ENCODE measurements at places on chromosomes 3 and 15.

DNA sequence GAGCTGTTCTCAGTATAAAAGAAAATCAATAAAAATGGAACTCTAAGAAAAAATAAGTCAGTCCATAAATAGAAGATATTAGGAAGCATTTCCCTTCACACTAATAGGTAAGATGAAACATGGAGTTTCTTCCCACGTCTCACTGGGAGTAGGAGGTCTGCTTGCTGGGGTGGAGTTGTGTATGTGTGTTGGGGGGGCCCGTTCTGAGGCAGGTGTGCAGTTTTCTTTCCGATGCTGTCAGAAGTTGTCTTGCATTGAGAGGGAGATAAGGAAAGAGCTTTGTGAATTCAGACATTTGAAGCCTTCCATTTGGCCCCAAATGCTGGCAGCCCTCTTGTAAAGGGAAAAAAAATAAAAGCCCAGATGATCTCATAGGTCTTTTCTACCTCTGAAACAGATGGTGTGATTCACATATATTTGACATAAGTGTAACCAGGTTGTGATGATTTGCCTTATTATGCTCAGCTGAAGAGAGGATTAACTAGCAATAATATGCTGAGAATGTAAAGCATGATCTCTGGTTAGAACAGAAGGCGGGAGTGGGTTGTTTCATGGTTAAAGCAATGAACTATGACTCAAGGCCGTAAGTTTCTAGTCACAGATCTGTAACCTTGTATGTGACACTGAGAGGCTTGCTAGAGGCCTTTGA, 8.8 kb downstream of the RASGRP1 start:
- DNase-seq = peak; percentile 51

DNA sequence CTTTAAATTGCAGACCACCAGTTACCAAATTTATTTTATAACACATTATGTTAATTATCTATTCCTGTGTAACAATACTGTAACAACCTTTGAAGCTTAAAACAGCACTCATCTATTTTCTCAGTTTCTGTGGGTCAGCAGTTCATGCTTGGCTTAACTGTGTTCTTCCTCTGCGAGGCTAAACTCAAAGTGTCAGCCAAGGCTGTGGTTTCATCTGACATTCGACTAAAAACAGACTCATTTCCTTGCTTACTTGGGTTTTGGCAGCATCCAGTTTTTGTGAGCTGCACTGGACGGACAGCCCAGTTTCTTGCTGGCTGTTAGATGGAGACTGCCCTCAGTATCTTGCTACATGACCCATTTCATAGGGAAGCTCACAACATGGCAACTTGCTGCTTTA, 247.3 kb upstream of the KCNH8 start:
- DNase-seq = no peak

DNA sequence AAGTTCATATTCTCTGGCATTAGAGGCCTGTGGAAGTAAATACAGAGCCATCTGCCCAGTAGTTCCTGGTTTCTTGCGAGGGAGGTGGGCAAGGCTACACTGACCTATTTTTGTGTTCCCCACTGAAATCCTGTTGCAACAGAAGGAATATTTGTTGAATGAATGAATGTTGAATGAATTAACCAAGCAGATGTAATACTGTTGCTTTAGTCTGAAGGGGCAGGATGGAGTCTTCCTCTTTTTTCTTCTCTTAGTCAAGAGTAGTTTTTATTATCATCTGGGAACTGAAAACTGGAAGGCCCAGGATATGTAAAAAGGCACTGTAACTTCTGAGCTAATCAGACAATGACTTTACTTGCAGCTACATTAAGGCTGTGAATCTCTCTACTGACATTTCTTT, 17.1 kb downstream of the BLOC1S6 start:
- DNase-seq = no peak

DNA sequence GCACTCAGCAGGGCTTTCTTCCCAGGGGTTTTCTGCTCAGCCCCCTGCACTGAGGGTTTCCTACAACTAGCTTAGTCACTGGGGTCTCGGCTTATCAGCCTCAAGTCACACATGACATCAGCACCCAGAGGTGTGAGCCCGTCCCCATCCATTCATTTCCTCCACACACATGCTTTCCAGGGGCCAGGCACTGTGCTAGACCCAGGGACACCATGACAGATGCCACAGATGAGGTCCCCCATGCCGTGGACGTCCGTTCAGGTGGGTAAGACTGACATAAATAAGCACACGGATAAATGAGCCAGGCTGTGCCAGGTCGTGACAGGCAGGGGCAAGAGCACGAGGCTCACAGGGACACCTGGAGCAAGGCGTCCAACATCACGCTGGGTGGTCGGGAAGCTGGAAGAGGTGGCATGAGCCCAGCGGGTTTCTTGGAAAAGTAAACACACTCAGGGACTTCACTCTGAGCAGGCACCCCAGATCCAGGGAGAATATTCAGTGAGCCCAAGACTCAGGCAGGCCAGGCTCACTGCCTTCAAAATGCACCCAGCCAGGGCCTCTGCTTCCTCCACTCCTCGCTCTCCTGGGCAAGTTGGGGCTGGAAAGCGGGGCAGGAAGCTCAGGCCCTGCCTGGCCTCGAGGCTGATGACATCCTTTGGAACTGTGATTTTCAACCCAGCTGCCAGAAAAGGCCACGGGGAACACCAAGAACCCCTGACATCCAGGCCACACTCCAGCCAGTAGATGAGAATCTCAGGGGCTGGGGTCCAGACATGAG, 139.3 kb downstream of the CHSY1 start:
- no peak for DNase-seq

GRCh38 chr3:115999001-115999585, 375.8 kb downstream of the GAP43 start:
- DNase-seq = no peak

DNA sequence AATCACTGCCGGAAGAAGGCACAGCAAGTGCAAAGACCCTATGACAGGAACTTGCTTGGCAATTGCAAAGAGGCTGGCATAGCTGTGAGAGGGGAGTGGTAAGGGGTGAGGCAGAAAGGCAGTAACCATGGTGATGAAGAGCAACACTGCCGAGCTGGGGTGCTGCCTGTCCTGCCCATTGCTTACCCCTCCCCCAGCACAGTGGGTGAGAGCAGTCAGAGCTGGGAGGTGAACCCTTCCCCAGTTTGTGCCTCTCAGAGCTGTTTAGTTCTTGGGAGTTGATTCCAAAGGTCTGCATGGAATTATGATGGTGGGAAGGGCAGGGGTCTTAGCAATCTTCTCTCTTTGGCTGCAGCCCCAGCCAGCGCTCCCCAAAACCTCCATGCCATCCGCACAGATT, 8.8 kb downstream of the TYRO3 start:
- no peak for DNase-seq

DNA sequence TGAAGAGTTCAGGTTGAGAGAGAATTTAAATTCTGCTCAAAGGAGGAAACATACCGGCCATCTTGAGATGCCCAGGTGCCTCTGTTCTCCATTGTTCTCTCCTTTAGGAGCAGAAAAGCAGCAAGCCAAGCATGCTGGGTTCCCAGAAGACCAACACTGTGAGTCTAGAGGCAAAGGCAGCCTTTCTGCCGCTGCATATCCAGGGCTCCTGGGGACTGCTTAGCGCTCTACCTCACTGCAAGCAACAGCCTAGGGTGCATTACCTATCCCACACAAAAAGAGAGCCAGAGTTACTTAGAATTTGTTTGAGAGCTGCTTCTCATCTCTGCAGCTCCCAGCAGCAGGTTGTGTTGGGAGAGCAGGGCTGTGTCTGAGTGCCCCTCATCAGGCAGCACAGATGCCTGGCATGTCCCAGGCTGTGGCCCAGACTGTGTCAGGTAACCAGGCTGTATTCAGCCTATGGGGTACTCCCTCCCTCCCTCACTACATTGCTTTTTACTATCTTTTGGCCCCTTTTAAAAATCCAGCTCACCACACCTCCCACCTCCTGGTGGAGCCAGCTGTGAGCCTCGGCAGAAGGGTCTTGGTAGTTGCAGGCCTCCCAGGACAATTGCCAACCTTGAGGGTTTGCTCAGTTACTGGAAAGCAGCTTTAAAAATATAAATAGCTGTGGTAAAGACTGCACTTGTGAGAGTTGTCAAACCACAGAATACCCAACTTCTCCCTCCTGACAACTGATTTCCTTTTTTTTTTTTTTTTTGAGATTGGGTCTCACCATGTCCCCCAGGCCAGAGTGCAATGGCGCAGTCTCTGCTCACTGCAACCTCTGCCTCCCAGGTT, 30.2 kb downstream of the BCL2L10 start:
- DNase-seq = no peak

All from activated CD4-positive, alpha-beta T cell treated with anti-CD3 and anti-CD28 coated beads for 36 hours (primary cell).